ENCODE measurements at places on chromosomes 1 and 21. TPM values are rescaled to one million over a fixed set of nuclear protein-coding genes. Genes with fewer than 3 reads are reported as not detected.

Gene PRR9
- total RNA-seq = not detected

Gene PADI4
- total RNA-seq = 0.11 TPM

Gene PLXNA2
- 22.0 TPM for total RNA-seq

Gene APCS
- total RNA-seq = not detected

Gene FAM72D
- total RNA-seq = 1.6 TPM

Gene PGLYRP3
- not detected for total RNA-seq

Gene BGLAP
- total RNA-seq = 1.5 TPM

Gene MMP23B
- total RNA-seq = 5.9 TPM

Gene IFNLR1
- 0.59 TPM for total RNA-seq

Gene LPAR3
- total RNA-seq = 17.6 TPM

Gene ARHGEF10L
- 27.4 TPM for total RNA-seq

Gene LAMB3
- 1.3 TPM for total RNA-seq

Gene TCHHL1
- total RNA-seq = not detected

Gene SLAMF9
- total RNA-seq = not detected

Gene PLD5
- total RNA-seq = 4.6 TPM

Gene POU3F1
- total RNA-seq = 3.0 TPM

Gene ANGPTL3
- 0.22 TPM for total RNA-seq

Gene THEM5
- total RNA-seq = not detected

All from spinal cord (tissue), 10 donors.